T-helper 17 cell (primary cell): ENCODE measurements at places on chromosomes 5 and 9. TPM values are rescaled to one million over a fixed set of nuclear protein-coding genes. Genes with fewer than 3 reads are reported as not detected.
A peak's percentile ranks its signal among the peaks of the same experiment; 100 is the strongest.

CERCAM gene
- 0.25 TPM for total RNA-seq

ALDH1A1 gene
- 0.82 TPM for total RNA-seq

- no peak for DNase-seq
These were observed 346.4 kb upstream of the RIOK2 start for GRCh38 chr5:97529354-97529985.

GRCh38 chr9:109311731-109312130 lies 9.1 kb downstream of the EPB41L4B start:
- no peak for DNase-seq

- DNase-seq: no peak
These were observed 137.3 kb downstream of the FAM114A2 start for GRCh38 chr5:153901449-153901848.

DDX4 gene
- not detected for total RNA-seq

DNA sequence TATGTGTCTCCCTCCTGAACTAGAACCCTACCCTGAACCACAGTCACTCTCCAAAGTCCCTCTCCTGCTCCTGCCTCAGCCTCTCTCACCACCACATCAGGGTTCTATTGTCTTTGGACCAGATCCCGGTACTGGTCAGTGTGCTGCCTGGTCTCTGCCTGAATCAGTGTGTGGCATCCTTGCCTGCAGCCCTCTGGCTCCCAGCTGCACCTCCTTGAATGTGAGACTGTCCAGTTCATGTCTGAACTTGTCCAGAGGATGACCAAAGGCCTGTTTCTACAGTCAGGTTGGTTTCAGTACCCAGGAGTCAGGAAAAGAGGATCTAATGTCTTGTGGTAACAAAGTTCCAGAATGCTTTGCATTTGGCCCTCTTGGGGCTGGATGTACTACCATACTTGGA lies 76.8 kb upstream of the RANBP3L start:
- DNase-seq: no peak

DNA sequence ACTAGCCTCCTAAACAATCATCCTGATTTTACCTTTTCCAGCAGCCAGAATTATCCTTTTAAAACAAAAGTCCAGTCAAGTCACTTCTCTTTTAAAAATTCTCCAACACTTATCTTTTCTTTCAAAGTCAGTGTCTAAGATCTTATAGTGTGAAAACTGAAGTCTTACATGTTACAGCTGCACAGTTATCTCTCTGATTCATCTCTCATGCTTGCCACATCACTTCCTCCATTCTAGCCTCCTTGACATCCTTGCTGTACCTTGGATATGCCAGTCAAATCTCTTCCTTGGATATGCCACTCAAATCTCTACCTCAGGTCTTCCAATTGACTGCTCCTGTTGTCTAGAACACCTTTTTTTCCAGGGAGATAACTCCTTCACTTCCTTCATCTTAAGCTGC lies 361.7 kb upstream of the FTMT start:
- no peak for DNase-seq

DNA sequence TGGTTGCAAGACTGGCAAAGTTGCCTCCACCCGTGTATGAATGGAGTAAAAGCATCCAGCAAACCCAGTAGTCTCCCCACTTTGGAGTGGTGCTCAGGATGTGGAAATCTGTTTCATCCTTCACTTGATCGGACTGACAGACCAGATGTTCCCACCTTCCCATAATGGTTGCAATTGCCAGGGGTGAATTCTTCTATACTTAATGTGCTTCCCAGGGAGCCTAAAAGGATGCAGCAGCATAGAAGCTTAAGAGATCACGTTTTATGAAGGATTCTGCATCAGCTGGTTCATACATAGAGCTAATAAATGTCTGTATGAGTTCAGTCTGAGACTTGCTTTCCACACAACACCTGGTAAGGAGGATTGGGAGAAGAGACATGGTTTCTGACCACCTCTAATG lies 198.8 kb upstream of the S1PR3 start:
- no peak for DNase-seq

GRCh38 chr9:16825331-16825725 lies 45.1 kb downstream of the BNC2 start:
- DNase-seq: no peak

IL5 gene
- not detected for total RNA-seq

DNA sequence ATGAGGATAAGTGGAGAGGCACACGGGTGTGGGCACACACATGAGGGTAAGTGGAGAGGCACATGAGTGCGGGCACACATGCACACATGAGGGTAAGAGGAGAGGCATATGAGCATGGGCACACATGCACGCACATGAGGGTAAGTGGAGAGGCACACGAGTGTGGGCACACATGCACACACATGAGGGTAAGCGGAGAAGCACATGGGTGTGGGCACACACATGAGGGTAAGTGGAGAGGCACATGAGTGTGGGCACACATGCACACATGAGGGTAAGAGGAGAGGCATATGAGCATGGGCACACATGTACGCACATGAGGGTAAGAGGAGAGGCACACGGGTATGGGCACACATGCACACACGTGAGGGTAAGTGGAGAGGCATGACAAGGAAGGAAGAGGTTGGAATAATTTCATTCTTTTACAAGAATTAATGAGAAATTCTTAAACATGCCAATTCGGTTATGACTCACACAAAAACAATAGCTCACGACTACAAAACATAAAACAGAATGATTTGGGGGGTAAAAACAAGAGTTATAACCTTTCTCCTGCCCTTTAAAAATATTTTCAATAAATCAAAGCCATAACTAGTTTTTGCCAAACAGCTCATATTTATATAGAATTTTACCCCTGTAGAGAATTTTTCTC lies 67.5 kb downstream of the APBA1 start:
- DNase-seq: no peak

FRMPD1 gene
- total RNA-seq: not detected

PCDHGA10 gene
- total RNA-seq: 0.10 TPM

- DNase-seq: no peak
These were observed 9.2 kb upstream of the ZNF354A start for GRCh38 chr5:178739452-178740180.

TSLP gene
- total RNA-seq: not detected

DNA sequence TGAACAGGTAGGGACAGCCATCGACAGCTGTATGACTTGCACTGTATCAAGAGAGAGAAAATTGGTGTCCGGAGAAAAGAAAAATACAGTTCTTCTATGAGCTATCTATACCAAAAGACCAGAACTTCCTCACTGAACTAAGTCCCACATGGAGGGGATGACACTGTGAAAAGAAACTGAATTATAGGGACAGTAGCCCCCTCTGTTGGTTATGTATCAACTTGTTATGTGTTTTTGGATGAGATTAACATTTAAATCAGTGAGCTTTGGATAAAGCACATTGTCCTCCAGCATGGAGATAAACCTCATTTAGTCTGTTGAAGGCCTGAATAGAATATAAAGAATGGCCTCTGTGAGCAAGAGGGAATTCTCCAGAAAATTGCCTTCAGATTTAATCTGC lies 176.6 kb upstream of the SH3GL2 start:
- no peak for DNase-seq

DNA sequence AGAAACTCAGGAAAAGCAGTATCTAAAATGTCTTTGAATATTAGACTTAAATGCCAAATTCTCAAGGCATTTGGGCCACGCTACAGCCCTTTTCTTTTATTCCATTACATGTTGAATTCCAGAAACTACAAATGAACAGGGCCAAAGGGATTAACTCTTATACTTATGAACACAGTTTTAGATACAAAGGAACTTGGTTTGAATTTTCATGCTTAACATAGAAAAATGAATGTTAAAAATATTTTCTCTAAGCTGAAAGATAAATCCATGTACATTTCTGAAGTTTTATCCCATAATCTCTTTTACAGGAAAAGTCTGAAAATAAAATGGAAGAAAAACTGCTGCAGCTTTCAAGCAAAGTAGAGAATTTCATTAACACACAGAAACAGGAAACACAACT lies 56.8 kb downstream of the FAM81B start:
- DNase-seq: no peak

- DNase-seq: no peak
These were observed 11.2 kb downstream of the ROPN1L start for GRCh38 chr5:10452768-10453331.

DNA sequence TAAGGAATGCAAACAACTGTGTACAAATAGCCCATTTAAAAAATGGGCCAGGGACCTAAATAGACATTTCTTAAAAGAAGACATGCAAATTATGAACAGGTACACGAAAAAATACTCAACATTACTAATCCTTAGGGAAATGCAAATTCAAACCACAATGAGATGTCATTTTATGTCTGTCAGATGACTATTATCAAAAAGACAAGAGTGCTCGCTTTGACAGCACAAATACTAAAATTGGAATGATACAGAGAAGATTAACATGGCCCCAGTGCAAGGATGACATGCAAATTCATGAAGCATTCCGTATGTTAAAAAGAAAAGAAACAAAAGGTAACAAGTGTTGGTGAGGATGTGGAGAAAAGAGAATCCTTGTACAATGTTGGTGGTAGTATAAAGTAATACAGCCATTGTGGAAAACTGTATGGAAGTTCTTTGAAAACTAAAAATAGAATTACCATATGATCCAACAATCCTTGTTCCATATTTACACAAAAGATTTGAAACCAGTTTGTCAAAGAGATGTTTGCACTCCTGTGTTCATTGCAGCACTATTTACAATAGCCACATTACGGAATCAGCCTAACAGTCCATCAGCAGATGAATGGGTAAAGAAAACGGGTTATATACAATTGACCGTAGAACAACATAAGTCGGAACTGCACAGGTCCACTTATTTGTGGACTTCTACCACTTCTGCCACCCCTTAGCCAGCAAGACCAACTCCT lies 47.2 kb upstream of the PCAT7 start:
- DNase-seq: no peak

DNA sequence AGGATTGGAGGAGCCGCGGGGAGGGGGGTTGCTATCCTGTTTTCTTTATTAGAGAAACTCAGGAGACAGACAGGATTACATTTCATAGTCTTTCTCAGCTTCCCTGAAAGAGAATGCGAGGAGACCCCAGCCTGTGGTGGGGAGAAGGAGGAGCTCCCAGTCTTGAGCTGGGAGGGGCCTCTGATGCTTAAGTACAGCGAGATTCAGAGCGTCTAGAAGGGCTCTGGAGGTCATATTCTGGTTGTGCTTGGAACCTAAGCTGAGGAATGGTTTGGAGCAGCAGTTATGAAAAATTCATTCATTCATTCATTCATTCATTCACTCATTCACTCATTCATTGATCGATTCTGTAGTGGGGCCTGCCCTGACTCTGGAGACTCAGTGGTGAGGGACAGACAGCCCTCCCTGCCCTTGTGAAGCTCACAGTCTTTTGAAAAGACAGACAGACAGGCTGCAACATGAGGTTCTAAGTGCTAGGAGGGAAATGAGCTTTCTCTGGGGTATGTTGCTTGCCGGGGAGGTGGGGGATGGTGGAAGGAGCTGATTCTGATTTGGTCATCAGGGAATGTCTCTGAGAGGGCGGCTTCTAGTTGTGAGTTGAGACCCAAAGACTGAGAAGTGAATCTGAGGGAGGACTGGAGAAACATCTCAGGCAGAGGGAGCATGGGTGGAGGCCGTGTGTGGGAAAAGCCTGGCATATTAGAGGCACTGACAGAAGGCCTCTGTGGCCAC lies 2.5 kb upstream of the SPRY4 start:
- DNase-seq: no peak

NR5A1 gene
- total RNA-seq: not detected

DNA sequence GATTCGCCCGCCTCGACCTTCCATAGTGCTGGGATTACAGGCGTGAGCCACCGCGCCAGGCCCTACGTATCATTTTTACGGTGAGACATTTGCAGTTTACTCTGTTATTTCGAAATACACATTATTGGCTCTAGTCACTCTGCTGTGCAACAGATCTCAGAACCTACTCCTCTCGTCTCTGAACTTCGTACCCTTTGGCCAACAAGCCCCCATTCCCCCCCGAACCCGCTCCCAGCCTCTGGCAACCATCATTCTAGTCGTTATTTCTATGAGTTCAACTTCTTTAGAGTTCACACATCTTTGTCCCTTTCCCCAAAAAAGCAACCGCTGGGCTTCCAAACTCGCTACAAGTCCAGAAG lies 735 bp downstream of the PTGR1 start:
- DNase-seq: no peak

ADGRD2 gene
- not detected for total RNA-seq

GRCh38 chr5:171823269-171823668 lies 37.7 kb downstream of the SMIM23 start:
- no peak for DNase-seq

DNA sequence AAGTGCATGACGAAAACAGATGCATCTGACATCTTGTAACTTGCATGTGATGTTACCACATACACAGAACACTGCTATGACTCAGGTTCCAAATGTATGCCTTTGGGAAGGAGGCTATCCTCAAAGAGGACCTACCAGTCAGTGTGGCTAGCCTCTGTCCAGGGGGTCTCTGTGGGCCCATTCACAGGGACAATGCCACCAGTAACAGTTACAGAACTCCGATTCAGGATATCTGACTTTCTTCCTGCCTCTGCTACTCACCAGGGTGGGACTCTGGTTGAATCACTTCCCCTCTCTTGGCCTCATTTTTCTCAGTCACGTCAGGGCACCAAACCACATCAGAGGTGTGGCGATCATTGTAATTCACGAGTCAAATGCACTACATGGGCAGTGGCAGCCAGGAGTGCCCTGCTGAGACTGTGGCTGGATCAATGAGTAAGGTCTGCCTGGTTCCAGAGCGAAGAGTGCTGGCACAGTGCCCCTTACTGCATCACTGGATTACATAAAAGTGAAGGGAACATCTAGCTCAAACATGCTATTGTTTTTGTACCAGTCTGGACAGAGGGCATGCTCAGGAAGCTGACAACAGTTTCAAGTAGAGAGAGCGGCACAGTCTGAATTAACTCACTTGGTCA lies 13.2 kb downstream of the ATOX1 start:
- peak; percentile 23 for DNase-seq
